Peyer's patch (tissue), 4 donors: ENCODE measurements at places on chromosomes 7 and 10. TPM values are rescaled to one million over a fixed set of nuclear protein-coding genes. Genes with fewer than 3 reads are reported as not detected.

DNA sequence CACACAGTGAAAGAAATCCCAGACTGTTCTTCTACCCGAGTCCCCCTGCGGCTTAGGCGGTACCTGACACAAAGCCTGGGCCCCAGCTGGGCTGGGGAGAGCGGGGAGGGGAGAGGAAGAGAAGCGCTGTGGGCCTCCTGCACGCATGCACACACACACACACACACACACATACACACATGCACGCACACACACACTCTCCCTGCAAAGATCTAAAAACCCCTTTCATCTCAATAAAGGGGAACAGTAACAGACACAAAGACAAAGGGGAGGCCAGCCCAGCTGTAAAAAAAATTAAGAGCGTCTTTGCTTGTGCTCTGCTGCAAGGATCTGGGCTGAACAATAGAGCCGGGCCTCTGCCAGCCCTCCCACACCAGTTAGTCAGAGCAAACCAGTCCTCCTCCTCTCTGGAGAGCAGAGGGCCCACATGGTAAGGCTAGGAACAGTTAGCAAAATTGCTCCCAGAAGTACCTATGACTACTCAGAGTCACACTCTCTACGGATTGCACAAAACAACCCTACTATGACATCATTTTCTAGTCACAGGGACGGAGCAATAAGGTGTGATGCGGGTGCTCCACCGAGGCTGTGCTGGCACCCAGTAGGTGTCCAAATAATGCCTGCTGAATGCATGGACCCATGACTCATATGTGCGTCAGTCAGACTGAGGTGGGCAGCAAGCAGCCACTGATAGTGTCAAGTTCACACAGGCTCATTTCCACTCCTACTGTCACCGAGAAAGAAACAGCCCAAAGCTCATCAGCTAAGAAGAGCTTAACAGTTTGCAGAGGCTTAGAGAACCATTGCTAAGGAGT lies 9.2 kb downstream of the ITPRIP start:
- peaks cover 89% of the 10 kb centered on the region for H3K4me1 ChIP-seq
- no peaks in the 10 kb centered on the region for H3K27me3 ChIP-seq
- peak overlapping the region; percentile 67 for H3K27ac ChIP-seq
- no peak overlapping the region for H3K4me3 ChIP-seq
- no peaks in the 10 kb centered on the region for H3K36me3 ChIP-seq

DNA sequence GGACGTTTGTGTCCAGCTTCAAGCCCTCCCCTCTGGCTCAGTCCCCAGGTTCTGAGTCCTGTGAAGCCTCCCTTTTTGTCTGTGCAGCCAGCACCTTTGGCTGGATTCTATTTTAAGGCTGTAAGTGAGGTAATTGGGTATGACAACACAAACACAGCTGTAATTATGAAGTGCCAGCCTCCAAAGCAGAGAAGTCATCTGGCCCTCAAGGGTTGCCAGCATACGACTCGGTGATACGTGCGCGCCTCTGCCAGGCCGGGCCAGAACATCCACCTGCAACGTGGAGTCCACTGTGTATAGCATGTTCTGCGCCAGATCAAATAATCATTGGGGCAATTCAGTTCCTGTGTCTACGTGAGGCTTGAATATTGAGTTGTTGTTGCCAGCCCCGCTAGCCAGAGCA lies 6.7 kb upstream of the FAM180A start:
- no peak for DNase-seq
- H3K27me3 ChIP-seq, result no peaks in the 10 kb centered on the region
- H3K36me3 ChIP-seq, result no peaks in the 10 kb centered on the region
- no peak overlapping the region for H3K4me3 ChIP-seq
- no peaks in the 10 kb centered on the region for H3K4me1 ChIP-seq

DNA sequence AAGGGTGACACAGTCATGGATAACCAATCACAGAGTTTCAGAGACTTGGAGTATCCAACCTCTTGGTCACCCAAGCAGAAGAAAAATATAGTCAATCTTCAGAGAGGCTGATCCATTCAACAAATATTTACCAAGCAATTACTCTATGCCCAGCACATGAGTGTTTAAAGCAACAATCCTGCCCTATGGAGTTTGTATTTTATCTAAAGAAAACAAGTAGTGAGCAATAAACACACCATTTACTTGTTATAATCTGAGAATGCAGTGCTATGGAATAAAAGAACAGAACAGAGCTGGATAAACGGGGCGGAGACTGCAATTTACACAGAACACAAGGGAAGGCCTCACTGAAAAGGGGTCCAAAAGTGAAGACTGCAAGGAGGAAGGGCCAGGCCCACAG lies 63.8 kb downstream of the GRB10 start:
- DNase-seq, result no peak
- H3K4me1 ChIP-seq, result no peaks in the 10 kb centered on the region
- H3K36me3 ChIP-seq, result no peaks in the 10 kb centered on the region
- H3K4me3 ChIP-seq, result no peak overlapping the region

GRCh38 chr10:21737106-21737505 lies 203.1 kb downstream of the MLLT10 start:
- H3K4me3 ChIP-seq, result no peak overlapping the region
- H3K27ac ChIP-seq, result no peak overlapping the region
- H3K4me1 ChIP-seq, result no peaks in the 10 kb centered on the region
- H3K36me3 ChIP-seq, result no peaks in the 10 kb centered on the region
- no peak for DNase-seq

DNA sequence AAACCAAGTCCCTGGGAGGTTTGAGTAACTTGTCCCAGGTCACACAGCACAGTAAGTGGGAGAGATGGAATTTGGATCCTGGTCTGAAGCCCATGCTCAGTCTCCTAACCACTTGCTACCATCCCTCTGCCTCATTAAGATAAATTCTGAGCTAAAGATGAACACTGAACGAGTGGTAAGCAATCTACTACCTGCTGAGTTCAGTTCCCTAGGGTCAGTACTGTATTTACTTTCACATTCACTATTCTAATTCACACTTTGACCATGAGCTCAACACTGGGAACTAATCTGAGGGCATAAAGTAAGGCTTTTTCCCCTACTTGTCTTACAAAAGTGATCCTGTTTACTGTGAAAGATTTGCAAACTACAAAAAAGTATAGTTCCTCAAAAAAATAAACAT lies 2.4 kb downstream of the UROS start:
- H3K27ac ChIP-seq, result no peak overlapping the region
- peaks cover 4% of the 10 kb centered on the region for H3K36me3 ChIP-seq
- DNase-seq, result no peak

GRCh38 chr10:33569702-33570101 lies 235.2 kb upstream of the NRP1 start:
- no peaks in the 10 kb centered on the region for H3K36me3 ChIP-seq
- no peaks in the 10 kb centered on the region for H3K4me1 ChIP-seq
- no peak overlapping the region for H3K4me3 ChIP-seq
- no peak overlapping the region for H3K27ac ChIP-seq

GRCh38 chr7:139854124-139854511 lies 25.1 kb downstream of the TBXAS1 start:
- no peaks in the 10 kb centered on the region for H3K36me3 ChIP-seq
- H3K27me3 ChIP-seq, result no peaks in the 10 kb centered on the region
- no peak overlapping the region for H3K4me3 ChIP-seq
- H3K27ac ChIP-seq, result no peak overlapping the region
- no peaks in the 10 kb centered on the region for H3K4me1 ChIP-seq
- no peak for DNase-seq

- no peaks in the 10 kb centered on the region for H3K36me3 ChIP-seq
- H3K27me3 ChIP-seq, result no peaks in the 10 kb centered on the region
- DNase-seq, result no peak
- H3K4me1 ChIP-seq, result no peaks in the 10 kb centered on the region
- H3K4me3 ChIP-seq, result no peak overlapping the region
- H3K27ac ChIP-seq, result peak overlapping the region; percentile 24
Observed at GRCh38 chr7:135757719-135758411, 9.3 kb upstream of the FAM180A start.

GRCh38 chr7:5445981-5446594 lies 22.5 kb upstream of the TNRC18 start:
- no peak overlapping the region for H3K27ac ChIP-seq
- H3K4me1 ChIP-seq, result no peaks in the 10 kb centered on the region
- DNase-seq, result no peak

NUDCD3 gene
- total RNA-seq, result 45.2 TPM

SFRP5 gene
- total RNA-seq, result not detected

CCDC3 gene
- total RNA-seq, result 2.5 TPM

LRRC4 gene
- total RNA-seq, result 2.1 TPM
